CD4-positive, alpha-beta T cell treated with Interleukin-17A for 1 hour (primary cell): ENCODE measurements at places on chromosomes 2 and 18.

DNA sequence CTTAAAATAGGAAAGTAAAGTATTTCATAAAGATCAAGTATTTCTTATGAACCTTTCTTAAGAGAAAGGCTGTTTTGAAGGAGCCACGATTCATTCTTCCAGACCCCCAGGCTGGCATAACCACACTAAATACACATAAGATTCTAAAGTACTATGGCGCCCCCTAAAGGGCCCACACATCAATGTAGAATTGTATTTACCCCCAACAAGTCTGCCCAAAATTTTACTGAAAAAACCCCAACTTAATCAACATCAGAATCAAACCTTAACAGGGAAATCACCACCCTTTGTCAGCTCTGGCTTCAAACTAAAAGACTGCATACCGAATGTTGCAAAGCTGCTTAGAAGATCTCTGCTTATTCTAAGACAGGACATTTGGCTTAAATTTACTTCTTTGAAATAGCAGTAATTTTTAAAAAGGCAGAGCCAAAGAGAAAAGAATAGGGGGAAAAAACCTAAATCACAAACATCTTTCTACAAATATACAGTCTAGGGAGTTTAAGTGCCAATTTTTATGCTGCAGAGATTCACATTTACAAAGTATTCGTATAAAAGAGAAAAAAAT lies 20.4 kb upstream of the BCL2 start:
- peak; percentile 67 for DNase-seq

GRCh38 chr2:164877927-164878326 lies 36.3 kb upstream of the COBLL1 start:
- no peak for DNase-seq

DNA sequence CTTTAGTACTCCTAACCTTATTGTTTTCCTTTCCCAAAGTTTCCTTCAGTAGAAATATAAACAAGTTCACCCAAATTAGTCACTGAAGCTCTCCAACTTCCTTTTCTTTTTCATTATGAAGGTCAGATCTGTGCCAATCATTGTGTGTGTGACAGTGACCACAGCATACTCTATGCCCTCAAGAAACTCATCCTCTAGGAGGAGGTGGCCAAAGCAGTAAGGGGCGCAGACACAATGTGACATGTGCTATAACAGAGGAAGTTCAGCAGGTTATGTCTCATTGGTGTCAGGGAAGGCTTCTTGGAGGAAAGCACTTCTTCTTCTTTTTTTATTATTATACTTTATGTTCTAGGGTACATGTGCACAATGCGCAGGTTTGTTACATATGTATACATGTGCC lies 60.0 kb upstream of the PSME4 start:
- DNase-seq: no peak

GRCh38 chr2:143160732-143161707 lies 31.8 kb downstream of the ARHGAP15 start:
- DNase-seq: no peak

GRCh38 chr2:238855299-238855698 lies 7.4 kb downstream of the TWIST2 start:
- no peak for DNase-seq

DNA sequence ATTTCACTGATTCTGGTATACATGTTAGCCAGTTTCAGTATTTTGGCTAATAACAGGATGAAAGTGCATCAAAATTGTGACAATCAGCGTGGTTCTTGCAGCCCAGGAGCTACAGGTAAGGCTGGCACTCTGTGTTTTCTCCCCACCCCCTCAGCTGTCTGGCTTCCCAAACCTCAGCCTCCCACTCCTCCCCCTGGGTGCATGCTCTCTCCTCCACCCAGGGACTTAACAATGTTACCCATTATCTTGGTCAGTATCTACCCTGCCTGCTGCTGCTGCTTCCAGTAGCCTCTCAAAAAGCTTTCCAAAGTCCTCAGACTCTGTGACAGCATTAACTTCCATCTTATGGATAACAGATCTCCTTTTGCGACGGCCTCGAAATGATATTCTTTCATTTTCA lies 41.0 kb downstream of the TRABD2A start:
- no peak for DNase-seq

DNA sequence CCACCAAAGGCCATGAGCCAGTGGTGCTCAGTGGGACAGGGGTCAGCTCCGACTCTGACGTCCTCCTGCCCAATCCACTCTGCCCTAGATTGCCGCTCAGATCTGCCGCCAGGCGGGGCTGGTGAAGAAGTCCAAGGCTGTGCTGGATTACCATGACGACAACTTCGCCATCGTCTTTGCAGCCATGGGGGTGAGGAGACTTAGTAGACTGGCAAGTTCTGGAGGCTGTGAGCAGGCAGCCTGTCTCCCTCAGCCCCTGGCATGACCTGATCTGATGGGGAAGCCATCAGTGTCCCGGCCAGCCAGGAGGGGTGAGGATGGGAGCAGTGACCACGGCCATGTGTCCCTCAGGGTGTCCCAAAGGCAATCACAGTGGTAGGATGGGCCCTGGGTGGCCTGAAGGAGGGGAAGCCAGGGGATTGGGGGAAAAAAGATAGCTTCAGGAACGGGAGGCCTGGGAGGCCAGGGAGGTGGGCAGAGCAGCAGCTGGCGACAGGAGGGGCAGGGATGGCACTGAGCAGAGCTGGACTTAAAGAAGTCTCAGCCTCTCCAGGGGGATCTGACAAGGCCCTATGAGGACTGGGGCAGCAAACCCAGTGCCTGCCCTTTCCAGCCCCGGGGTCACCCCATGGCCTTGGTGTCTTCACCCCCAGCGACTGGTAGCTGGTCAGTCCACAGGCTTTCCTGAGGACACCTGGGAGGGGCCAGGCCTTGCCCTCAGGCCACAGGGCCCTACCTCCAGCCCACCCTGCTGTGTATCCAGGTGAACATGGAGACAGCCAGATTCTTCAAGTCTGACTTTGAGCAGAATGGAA lies 17.4 kb upstream of the ANKRD53 start:
- DNase-seq: no peak

DNA sequence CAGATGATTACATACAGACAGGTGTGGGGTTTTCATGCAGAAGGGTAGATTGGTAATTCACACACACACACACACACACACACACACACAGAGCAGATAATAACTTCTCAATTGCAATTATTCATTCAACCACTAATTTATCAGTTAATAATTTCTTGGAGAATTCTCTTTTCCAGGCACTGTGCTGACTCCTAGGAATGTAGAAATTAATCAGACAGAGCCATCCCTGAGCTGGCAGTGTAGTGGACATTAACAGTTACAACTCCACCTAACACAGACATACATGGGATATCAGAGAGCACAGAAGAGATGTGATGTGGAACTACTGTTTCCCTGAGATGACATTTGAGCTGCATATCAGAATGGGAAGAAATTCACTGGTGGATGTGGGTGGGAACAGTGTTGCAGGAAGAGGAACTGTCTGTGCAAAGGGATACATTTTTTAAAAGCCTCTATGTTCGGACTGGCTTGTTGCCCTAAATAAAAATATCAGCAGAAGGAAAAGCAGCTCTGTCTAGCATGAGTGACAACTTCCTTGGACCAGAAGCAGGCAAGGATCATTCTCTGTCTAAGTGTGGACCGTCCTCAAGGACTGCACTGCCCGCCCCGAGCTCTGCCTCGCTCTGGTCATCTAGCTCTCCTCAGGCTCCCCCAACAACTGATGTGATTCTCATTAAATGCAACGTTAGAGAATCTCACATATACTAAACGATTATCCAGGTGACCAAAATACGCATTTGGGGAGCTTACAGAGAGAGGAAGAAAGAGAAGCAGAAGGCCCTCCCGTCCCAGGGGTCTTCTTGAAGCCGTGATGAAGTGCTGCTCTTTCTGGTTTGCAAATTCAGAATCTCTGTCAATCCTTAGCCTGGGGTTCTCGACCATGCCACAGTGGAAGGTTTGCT lies 173.4 kb upstream of the TRIB2 start:
- no peak for DNase-seq

GRCh38 chr2:10389573-10389972 lies 58.6 kb downstream of the ODC1 start:
- no peak for DNase-seq

GRCh38 chr2:27485496-27485895 lies 4.0 kb downstream of the IFT172 start:
- no peak for DNase-seq

GRCh38 chr18:70421471-70422390 lies 132.9 kb downstream of the SOCS6 start:
- peak; percentile 13 for DNase-seq

DNA sequence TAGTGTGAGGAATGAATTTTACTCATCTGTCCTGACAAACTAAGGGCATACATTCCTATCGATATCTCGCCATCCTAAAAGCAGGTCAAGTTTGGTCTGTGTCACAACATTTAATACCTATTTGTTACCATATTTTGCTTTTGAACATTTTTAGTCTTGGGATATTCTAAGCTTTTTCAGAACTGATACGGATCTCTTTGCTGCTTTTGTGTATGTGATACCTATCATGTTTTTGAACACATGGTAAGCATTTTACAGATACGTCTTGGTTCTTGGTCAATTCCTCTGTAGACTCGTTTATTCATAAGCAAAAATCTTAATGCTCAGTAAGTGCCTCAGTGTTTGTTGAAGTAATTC lies 592 bp downstream of the ZNF397 start:
- DNase-seq: no peak

- no peak for DNase-seq
Observed at GRCh38 chr2:139925903-139926302, 1145.7 kb upstream of the NXPH2 start.

- DNase-seq: no peak
Observed at GRCh38 chr2:85134255-85134895, 1.2 kb downstream of the TCF7L1 start.

- DNase-seq: no peak
Observed at GRCh38 chr2:1824202-1824905, 80.0 kb upstream of the PXDN start.

- no peak for DNase-seq
Observed at GRCh38 chr2:151408788-151409600, 708 bp upstream of the RIF1 start.

GRCh38 chr18:5103286-5103685 lies 93.8 kb downstream of the AKAIN1 start:
- peak; percentile 8 for DNase-seq

GRCh38 chr2:188776634-188777033 lies 197.5 kb upstream of the COL3A1 start:
- no peak for DNase-seq

DNA sequence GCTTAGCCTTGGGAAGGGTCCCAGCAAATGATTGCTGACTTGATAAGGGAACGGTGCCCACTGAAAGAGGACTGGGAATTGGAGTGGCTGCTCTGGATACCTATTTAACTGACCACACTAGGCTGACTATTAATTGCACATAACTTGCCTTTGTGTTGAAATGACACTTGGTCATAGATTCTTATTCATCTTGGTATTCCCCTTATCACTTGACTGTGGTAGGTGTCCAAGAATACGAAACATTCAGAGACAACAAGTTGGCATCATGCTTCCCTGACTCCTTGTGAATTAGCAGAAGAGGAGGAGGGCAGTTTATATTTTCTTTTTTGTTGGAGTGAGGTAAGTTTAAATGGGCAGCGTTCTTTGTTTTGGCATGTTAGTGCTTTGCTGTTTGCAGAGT lies 13.4 kb downstream of the FMNL2 start:
- no peak for DNase-seq

GRCh38 chr18:13635046-13635445 lies 91.3 kb downstream of the FAM210A start:
- no peak for DNase-seq

- no peak for DNase-seq
Observed at GRCh38 chr18:64179556-64180080, 30.7 kb upstream of the LINC00305 start.

DNA sequence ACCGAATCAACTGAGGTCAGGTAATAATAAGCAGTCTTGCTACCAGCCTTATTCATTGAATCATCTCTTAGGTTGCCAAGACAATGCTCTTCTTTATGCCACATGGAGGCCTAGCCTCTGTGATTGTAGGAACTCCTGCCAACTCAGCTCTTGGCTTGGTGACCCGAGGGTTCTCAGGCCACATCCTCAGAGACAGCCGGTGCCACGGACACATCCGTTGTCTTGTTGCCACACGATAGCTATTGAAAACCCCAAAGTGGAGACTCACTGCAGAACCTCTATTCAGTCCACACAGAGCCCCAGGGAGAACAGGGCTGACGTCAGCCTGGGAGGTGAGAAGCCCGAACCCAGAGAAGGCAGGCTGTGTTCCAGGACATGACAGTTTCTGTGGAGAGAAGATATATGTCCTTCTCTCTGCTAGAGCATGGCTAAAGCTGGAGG lies 53.5 kb upstream of the TGFA start:
- no peak for DNase-seq

DNA sequence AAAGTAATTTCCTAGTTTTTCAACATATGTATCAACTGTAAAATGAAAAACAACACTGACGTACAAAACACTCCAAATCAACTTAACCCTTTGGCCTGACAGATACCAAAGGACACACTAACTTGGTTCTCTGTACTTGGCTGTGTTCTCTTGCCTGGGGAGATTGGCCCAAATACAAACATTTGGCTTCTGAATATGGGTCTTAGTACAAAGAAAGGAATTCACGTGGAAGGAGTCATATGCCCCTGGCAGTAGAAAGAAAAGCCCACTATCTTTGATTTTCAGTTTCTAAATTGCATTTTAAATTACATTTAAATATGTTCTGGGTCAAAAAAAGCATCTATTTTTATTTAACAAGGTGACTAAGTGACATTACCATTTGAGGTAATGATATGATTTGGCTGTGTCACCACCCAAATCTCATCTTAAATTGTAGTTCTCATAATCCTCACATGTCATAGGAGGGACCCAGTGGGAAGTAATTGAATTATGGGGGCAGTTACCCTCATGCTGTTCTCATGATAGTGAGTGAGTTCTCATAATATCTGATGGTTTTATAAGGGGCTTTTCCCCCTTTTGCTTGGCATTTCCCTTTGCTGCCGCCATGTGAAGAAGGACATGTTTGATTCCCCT lies 153.6 kb upstream of the CCDC195 start:
- no peak for DNase-seq

GRCh38 chr2:182300608-182301007 lies 126.2 kb downstream of the PDE1A start:
- no peak for DNase-seq

DNA sequence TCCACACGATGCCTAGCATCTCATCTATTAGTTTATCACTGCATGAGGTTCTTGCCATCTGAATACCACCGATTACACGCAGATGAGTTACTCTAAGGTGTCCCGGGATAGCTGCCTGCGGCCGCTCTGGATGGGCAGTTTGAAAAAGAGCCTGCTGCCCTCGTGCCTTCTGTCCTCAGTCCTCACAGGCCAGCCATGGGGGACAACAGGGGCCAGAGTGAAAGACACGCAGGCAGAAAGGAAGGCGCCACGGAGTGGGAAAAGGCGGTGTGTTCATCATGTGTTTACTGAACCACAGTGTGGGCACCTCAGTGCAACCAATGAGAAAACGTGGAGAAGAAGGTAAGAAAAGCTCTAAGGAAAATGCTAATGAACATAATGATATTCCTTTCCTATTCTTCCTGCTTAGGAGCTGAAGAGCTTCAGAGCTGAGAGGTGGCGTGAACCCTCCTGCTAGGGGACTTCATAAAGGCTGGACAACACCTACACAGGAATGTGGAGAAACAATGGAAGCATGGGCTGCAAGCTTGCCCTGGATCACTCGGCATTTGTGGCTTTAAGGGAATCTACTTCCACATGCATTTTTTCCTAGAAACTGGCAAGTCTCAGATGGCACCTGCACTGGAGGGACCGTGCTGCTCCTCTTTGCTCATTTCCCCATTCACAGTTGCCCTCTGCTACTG lies 50.9 kb downstream of the CABYR start:
- DNase-seq: no peak

- no peak for DNase-seq
Observed at GRCh38 chr2:31075941-31076590, 62.2 kb downstream of the GALNT14 start.

GRCh38 chr18:22728016-22728415 lies 205.1 kb upstream of the RBBP8 start:
- DNase-seq: no peak

- DNase-seq: no peak
Observed at GRCh38 chr2:8276026-8276425, 405.8 kb upstream of the ID2 start.
